ENCODE measurements at places on chromosomes 2 and 18.
A peak's percentile ranks its signal among the peaks of the same experiment; 100 is the strongest.

DNA sequence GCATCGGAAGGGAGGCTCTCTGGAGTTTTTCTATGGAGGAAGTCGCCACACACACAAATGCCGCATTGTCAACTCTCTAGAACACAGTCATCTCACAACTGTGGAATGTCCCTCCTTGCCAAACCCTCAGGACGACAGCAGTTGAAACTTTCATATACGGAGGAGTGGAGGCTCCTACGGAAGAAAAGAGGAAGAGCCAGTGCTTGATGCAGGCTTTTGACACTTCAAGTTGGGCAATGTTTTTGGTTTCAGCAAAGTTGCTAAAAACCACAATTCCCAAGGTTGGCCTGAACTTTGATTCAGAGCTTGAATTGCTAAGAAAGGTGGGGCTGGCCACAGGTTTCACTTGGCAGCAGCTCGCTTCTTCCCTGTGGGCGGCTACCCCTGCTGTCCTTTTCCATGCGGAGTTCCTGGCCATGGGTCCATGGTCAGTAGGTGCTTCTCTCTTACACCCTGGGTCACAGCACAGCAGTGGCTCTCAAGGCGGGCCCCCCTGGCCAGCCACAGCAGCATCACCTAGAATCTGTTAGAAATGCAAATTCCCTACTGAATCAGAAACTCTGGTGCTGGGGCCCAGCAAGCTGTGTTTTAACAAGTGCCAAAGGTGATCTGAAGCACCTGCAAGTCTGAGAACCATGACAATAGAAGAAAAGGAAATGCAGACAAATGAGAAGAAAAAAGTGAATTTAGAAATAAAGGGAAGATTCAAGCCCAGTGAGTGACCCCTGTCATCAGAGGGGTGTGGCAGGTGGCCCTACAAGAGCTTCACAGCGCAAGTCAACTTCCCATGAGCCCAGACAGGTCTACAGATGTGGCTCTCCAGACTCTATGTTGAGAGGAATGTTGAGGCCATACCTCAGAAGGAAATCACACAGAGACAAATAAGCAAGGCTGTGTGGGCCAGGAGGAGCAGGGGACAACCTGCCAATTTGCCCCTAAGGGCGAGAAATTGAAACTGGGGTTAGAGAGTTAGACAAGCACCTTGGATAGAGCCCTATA is 856.4 kb downstream of the RNF144A start:
- DNase-seq, result no peak

- no peak for DNase-seq
Observed at GRCh38 chr2:125272651-125273050, 1247.6 kb downstream of the CNTNAP5 start.

- DNase-seq, result peak; percentile 46
Observed at GRCh38 chr2:129765678-129766351, 213.7 kb upstream of the RAB6C start.

GRCh38 chr2:119753041-119753929 is 6.4 kb upstream of the PTPN4 start:
- DNase-seq, result no peak

GRCh38 chr2:230939066-230939591 is 14.1 kb upstream of the GPR55 start:
- DNase-seq, result no peak

DNA sequence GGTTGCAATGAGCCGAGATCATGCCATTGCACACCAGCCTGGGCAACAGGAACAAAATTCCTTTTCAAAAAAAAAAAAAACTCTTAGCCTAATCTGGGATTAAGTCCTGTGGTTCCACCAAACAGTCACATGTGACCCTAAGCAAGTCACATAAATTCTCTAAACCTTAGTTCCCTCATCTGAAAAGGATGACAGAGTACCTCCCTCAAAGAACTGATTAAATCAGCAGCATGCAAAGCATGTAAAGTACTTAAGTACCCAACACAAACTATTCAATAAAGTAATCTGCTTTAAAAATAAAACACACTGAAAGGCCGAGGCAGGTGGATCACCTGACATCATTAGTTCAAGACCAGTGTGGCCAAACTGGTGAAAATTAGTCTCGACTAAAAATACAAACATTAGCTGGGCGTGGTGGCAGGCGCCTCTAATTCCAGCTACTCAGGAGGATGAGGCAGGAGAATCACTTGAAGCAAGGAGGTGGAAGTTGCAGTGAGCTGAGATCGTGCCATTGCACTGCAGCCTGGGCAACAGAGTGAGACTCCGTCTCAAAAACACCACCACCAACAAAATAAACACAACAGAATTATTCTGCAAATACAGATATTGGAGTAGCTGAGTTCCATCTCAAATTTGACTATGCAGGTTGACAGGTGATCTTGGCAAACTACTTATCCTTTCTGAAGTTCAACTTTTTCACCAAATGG is 7.0 kb downstream of the USP34 start:
- no peak for DNase-seq

DNA sequence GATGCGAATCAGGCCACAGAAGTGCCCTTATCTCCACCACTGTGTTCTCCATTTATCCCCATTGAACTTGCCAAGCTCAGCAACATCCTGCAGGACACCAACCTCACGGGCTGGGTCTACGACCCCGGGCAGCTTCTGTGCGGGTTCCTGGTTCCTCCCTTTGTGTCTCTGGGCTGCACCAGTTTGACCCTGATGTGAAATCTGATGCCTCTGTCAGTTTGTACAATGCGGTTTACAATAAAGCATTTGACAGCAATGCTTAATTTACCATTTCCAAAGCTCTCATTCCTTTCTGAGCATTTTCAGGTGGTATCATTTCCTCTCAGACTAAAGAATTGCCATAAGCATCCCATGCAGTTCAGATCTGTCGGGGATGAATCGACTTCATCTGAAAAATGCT is 3.3 kb upstream of the TMEM18 start:
- DNase-seq, result peak; percentile 34

DNA sequence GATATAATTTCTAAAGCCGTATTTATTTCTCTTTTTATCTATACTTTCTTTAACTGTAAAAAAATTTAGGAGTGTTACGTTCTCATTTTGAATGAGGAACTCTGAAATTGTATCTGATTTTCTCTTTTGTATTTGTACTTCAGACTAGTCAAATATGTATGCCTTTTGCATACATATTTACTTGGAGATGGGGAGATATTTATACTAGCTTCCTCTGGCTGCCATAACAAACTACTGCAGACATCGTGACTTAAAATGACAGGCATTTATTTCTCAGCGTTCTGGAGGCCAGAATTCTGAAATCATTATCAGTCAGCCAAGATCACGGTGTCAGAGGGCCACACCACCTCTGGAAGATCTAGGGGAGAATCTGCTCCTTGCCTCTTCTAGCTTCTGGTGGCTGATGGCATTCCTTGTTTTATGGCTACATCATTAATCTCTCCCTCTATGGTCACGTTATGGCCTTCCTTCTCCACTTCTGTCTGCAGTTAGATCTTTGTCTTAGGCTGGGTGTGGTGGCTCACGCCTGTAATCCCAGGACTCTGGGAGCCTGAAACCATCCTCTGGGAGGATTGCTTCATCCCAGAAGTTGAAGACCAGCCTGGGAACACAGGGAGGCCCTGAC is 8.2 kb downstream of the LCLAT1 start:
- DNase-seq, result no peak

DNA sequence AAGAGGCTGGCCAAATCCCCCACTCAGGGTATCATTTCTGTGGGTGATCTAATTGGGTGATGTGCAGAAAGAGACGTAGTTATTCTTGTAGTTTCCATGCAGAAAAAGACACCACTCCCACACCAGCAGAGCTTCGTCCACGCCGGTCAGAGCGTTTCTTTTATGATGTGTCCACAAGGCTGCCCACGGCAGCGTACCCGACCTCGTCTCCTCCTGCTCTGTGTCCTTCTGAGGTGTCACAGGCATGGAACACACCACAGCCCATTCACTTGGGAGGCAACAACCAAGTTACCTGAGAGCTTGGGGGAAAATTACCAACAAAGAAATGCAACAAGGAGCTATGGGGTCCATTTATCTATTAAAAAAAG is 131.3 kb downstream of the PXDN start:
- DNase-seq, result no peak

DNA sequence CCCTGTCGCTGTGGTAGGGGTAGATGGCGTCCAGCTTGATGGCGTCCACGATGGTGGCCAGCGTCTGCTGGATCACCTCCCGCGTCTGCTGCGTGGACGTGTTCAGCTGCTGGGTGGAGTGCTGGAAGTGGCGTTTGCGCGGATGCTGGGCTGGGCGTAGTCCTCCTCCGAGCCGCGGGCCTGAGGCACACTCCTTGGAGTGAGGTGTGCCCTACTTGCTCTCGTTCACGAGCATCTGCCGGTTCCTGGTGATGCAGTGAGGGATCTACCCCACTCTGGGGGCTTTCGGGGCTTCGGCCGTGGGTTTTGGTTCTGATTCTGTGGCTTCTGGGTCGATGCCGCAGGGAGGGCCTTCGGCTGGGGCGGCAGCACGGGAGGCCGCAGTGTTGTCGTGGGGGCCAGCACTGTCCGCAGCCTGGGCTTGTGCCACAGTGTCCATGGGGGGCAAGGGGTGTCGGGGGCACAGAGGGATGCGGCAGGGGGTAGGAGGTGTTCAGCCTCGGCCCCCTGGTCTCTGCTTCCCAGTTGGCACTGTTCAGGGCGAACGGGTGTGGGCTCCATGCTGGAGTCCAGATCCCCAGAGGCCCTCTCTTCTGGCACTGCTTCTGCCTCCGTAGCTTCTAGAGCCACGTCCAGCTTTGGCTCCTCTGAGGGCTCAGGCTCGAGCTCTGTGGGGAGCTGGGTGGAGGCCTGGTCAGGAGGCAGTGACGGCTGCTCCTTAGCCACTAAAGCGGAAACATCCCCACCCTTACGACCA is 890.6 kb upstream of the LRRTM1 start:
- DNase-seq, result no peak

DNA sequence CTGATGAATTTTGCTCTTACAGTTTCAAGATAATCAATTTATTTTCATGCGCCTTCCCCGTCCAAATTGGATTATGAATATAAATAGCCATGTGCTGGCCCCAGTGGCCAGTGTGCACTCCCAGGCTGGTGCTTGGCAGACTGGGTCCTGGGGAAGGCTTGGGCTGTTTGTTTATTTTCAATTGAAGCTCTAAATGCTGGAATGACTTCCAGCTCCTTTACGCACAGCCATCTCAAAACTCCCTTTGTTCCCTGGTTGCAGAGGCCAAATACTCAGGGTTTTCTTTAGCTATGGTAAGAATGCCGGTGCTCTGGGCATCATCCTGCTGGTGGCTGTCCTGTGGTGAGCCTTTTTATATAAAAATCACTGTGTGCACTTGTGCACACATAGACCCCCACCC is 131.5 kb downstream of the PRKCE start:
- no peak for DNase-seq

DNA sequence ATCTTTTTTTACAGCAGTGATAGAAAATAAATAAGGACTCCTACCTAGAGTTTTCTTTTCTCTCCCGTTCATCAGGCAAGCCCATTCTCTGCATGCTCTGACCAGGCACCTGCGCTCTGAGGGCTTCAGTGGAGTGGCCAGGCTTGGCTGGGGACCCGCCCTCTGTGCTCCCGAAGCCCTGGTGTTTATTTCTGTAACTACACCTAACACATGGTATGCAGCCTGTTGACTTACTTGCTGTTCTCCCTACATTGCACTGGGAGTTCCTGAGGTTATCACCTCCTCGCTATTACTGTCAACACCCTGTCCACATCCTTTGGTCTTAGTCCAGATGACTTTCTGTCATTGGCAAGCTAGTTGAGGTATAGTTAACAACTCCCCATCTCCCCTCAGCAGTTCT is 317.7 kb downstream of the LPIN1 start:
- DNase-seq, result no peak

DNA sequence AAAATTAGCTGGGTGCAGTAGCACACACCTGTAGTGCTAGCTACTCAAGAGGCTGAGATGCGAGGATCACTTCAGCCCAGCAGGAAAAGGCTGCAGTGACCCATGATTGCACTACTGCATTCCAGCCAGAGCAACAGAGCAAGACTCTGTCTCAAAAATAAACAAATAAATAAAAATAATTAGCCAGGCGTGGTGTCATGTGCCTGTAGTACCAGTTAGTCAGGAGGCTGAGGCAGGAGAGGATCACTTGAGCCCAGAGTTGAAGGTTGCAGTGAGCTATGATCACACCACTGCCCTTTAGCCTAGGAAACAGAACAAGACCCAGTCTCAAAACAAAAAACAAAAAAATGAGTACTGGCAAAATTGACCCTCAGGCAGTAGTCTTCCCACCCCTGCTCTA is 61.9 kb upstream of the PPP1CB start:
- DNase-seq, result no peak

- no peak for DNase-seq
Observed at GRCh38 chr2:127508631-127509034, 17.7 kb downstream of the IWS1 start.

DNA sequence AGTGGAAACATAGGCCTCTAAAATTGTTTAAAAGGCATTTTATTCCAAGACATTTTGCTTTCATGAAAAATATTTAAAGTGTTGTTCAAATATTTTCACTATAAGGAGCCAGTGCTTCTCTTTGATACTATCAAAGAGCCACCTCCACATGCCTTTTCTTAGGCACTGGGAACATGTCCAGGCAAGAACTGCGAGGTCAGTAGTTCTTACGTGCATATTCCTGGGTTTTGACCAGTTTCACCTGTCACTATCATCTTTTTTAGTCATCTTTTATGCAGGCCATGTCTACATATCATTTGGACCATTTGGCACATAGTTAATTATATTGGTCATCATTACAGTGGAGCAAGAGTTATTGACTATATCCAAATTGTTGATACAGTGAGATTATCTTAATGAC is 195.3 kb downstream of the CCDC85A start:
- no peak for DNase-seq

GRCh38 chr2:126736133-126736874 is 80.3 kb downstream of the GYPC start:
- DNase-seq, result peak; percentile 9

DNA sequence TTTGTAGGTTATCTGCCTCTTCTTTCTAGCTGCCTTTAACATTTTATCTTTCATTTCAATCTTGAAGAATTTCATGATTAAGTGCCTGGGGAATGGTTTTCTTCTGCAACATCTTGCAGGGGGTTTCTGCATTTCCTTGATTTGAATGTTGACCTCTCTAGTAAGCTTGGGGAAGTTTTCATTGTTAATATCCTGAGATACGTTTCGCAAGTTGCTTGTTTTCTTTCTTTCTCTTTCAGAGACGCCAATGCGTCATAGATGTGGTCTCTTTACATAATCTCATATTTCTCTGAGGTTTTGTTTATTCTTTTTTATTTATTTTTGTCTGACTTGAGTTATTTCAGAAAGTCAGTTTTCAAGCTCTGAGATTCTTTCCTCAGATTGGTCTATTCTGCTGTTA is 225.7 kb downstream of the XIRP2 start:
- no peak for DNase-seq

GRCh38 chr2:225660262-225661131 is 261.0 kb downstream of the NYAP2 start:
- DNase-seq, result peak; percentile 64

GRCh38 chr2:188609321-188610049 is 317.8 kb downstream of the GULP1 start:
- DNase-seq, result no peak

- DNase-seq, result no peak
Observed at GRCh38 chr2:109663721-109664120, 49.6 kb downstream of the SOWAHC start.

GRCh38 chr2:220528180-220528675 is 900.8 kb downstream of the SLC4A3 start:
- DNase-seq, result no peak

GRCh38 chr2:115174651-115175050 is 732.2 kb downstream of the DPP10 start:
- no peak for DNase-seq
